ENCODE measurements at places on chromosomes 6 and 20. TPM values are rescaled to one million over a fixed set of nuclear protein-coding genes. Genes with fewer than 3 reads are reported as not detected.

The CABLES2 gene
- total RNA-seq: 6.5 TPM

The TPD52L1 gene
- 24.7 TPM for total RNA-seq

The TSHZ2 gene
- total RNA-seq: 22.1 TPM

The BIRC7 gene
- not detected for total RNA-seq

The REM1 gene
- total RNA-seq: 0.23 TPM

The TRERF1 gene
- 4.8 TPM for total RNA-seq

The TREML2 gene
- not detected for total RNA-seq

The PHF20 gene
- total RNA-seq: 50.5 TPM

The SOBP gene
- total RNA-seq: 42.0 TPM

All from diencephalon (tissue), 1 donor.